ENCODE measurements at places on chromosomes 7 and 10.

DNA sequence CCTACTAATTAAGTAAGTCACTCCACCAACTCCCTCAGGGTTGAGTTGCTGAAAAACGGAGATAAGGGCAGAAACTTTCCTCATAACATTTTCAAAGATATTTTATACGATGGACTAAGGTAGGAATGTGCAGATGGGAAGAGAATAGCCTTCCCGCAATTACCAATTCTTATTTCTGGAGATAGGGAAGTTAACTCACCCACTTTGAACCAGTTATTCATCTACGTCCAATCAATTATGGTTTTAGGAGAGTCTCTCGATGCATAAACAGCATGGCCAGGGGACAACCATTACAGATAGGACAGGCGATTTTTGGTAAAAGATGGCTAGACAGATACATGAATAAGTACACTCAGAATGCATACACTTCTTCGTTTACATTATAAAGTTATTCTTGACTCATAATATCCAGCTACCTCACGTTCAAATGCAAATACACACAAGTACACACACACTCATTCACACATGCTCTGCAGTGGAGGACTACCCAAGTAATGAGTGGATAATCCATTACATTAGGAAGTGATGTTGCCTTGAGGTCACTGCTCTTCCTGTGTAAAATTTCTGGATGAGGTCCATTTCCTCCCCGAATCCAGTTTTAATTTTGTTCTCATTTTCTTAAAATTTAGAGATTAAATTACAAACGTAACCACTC lies 25.2 kb upstream of the IMMP2L start:
- DNase-seq, result no peak

- DNase-seq, result no peak
These were observed 396.0 kb downstream of the SEMA3D start for GRCh38 chr7:84790882-84791281.

DNA sequence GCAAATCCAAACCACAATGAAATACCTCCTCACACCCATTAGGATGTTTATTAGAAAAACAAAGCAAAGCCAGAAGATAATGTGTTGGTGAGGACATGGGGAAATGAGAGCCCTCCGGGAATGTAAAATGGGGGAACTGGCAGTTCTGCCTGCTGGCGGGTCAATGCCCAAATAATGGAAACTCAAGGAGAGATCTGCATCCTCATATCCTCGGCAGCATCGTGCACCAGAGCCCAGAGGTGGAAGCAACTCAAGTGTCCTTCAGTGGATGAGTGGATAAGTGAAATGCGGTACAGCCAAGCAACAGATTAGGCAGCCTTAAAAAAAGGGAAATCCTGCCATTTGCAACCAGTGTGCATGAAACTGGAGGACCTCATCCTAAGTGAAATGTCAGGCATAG lies 325.2 kb downstream of the WDR37 start:
- no peak for DNase-seq

- no peak for DNase-seq
These were observed 128.9 kb upstream of the GAD2 start for GRCh38 chr10:26087666-26088065.

All from G401 (cell line).